ENCODE measurements at places on chromosomes 7 and 10. TPM values are rescaled to one million over a fixed set of nuclear protein-coding genes. Genes with fewer than 3 reads are reported as not detected.

Gene LDB1
- polyA plus RNA-seq, result 45.5 TPM

Gene LBX1
- polyA plus RNA-seq, result not detected

Gene POU6F2
- 0.86 TPM for polyA plus RNA-seq

DNA sequence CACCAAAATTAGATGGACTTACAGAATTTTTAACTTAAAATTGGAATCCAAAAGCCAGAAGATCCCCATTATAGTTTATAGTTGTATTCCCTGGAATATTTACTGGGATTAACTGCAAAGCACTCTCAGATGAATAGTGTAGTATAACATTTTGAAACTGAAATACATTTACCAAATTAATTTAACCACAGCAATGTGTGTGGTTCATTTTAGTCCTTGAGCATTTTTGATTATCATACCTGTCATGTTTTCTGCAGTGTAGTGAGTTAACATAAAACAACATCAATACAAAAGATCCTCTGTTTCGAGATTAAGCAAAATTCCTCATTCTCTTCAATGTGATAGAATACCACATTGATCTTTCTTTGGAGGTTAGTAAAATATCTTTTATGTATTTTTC, 3.7 kb downstream of the VIM start:
- no peak for DNase-seq

Gene BLNK
- polyA plus RNA-seq, result 0.59 TPM

DNA sequence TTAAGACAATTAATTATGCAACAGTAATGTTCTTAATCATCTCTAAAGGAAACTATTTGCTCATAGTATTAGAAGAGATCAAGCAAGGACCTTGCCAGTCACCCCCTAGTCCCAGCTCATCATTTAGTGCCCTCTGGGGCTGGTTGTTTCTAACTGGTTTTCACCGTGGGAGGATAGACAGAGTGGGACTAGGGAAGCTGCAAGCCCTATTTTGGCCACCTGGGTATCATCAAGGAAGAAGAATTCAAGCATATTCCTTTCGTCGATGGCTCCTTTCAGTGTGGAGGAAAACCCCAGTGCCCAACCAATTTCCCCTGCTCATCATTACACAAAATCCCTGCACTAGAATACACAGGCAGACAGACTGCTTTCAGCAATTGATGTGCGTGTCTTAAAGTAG, 30.6 kb upstream of the FGFR2 start:
- no peak for DNase-seq

DNA sequence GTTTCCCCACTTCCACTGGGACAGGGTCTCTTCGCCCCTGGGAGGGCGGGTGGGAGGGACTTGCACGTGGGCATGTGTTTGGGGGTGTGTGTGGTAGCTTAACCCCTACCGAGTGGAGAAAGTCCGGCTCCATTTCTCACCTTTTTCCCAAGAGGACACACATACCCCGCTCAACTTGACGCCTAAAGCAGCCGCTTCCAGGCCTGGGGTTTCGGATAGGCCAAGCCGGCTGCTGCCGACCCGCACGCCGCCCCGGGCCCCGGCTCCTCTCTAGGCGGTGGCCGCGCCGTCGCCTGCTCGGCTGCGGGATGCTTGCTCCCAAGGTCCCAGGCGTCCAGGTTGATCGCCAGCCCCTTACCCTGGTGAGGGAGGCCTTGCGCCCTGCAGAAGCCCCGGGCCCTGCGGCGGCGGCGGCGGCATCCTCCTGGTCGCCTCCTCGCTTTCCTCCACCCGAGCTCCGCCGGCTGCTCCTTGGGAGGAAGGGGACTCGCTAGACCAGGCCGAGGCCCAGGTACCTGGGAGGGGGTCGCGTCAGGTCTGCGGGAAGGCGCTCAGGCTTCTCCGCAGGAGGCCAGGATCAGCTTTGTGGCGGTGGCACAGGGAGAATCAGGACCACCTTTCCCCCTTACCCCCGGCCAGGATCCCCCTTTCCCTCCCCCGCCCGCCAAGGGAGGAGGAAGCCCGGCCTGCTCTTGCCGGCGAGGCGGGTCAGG, 3.2 kb upstream of the GATA3 start:
- no peak for DNase-seq

Gene SLC16A12
- polyA plus RNA-seq, result 2.7 TPM

Gene CYP2C8
- polyA plus RNA-seq, result 0.11 TPM

Gene SPDYE9
- not detected for polyA plus RNA-seq

Gene PON1
- not detected for polyA plus RNA-seq

DNA sequence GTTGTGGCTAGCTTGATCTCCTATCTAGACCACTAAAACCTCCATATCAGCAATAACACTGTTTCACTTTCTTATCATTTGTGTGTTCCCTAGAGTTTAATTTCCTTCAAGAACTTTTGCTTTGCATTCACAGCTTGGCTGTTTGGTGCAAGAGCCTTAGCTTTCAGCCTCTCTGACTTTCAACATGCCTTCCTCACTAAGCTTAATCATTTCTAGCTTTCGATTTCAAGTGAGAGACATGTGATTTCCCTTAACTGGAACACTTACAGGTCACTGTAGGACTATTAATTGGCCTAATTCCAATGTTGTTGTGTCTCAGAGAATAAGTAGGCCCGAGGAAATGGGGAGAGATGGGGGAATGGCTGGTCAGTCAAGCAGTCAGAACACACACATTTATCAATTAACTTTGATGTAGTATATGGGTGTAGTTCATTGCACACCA, 10.6 kb upstream of the BPGM start:
- DNase-seq, result no peak

- no peak for DNase-seq
Measured at GRCh38 chr10:95637911-95638310, 18.6 kb downstream of the ALDH18A1 start.

DNA sequence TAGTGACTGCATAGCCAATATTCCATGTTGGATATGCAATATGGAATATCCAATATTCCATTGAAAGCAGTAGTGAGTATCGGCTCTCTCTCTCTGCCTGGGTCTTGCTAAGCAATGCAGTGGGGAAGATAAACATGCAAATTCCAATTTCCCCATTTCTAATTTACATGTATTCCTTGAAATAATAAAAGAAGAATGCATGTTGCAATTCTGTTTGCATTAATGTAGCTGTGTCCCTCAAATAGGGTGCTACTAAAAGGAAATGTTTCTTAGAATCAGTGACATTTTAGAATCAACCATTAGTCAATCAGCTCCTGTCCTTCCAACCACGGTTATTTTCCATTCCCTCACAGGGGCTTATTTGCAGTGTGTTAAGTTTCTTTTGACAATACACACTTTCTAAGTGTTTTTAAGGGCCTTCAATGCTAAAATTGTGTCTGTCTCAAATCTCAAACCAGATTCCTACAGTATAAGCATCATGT, 46.7 kb downstream of the AFAP1L2 start:
- DNase-seq, result no peak

GRCh38 chr7:90411510-90411909, 8.2 kb downstream of the CLDN12 start:
- no peak for DNase-seq

GRCh38 chr7:22013711-22014110, 68.0 kb upstream of the CDCA7L start:
- no peak for DNase-seq

Gene ASCC1
- 26.0 TPM for polyA plus RNA-seq

Gene MUC3A
- polyA plus RNA-seq, result 0.63 TPM

- no peak for DNase-seq
Measured at GRCh38 chr7:142299237-142299781, 41.5 kb upstream of the PRSS58 start.

DNA sequence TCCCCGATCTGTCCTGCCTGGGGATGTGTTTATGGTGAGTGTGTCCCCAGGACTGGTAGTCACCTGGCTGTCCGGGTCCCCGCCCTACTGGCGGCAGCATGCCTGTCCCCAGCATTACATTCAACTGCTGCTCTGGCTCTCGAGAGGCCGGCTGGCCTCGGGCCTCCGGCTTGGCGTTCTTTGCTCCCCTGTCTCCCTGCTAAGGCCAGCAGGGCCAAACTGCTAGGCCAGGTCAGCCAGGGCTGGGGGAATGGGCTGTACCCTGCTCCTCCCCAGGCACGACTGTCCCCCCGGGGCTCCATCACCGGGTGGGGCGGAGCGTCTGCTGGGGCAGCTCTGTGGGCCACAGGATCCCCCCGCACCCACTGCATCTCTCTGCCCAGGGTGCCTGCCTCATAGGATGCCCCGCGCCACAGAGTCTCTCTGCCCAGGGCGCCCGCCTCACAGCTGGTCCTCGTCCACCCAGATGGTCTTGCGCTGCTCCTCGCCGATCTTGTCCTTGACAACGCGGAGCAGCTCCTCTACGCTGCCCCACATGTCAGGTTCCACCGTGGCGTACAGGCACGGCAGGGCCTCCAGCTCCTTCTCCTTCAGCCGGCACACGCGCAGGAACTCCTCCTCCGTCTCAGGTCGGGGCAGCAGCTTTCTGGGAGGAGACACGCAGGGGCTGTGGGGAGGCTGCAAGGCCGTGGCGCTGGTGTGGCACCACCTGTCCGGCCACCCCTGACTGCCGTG, 62.3 kb upstream of the GNA12 start:
- DNase-seq, result no peak

GRCh38 chr7:31494421-31494820, 19.5 kb upstream of the ITPRID1 start:
- no peak for DNase-seq

DNA sequence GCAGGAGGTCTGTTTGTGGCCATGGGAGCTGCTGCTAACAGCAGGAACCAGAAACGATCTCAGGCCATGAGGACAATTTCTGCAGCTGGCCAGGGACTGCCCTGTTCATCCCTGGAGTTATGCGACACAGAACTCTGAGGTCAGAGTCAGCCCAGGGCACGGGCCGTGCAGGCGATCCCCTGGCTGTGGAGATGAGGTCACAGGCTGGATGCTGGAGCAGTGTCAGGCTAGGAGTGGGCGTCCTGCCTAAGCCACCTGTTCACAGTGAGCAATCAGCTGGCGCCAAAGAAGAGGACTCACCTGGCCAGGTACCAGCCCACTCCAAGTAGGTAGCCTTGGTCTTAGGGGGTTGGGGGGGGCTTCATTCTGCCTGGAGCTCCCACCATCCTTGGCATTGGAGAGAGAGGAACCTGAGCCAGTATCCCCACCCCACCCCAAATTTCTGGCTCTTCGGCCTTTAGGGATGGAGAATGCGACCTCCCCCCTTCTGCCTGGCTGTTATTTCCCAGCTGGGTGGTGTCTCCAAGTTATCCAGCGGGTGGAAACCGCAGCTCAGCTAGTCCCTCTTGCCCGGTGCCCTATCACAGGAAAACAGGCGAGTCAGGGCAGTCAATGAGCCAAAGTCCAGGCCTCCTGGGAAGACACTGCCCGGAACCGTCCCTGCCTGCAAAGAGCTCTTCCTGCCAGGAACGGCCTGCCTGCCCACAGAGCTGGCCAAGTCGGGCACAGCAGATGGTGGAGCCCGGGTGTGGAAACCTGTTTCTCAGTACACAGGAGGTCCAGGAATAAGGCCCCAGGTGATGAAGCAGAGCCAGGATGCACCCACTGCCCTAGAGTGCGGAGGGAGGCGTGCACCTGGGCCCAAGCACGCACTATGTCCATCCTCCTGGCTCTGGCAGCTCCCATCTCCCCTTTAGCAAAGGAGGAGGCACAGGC, 1.8 kb upstream of the TTYH3 start:
- DNase-seq, result no peak

DNA sequence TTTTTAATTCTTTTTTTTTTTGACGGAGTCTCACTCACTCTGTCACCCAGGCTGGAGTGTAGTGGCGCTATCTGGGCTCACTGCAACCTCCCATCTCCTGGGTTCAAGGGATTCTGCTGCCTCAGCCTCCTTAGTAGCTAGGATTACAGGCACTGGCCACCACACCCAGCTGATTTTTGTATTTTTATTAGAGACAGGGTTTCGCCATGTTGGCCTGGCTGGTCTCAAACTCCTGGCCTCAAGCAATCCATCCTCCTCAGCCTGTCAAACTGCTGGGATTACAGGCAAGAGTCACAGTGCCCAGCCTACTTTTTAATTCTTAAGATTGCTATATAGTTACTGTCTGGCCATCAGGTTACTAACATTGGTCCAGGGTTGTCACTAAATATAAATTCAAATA, 59.6 kb downstream of the ZNF277 start:
- no peak for DNase-seq

Gene ACTR3C
- polyA plus RNA-seq, result 4.2 TPM

- no peak for DNase-seq
Measured at GRCh38 chr10:79331709-79332108, 15.6 kb upstream of the PPIF start.

DNA sequence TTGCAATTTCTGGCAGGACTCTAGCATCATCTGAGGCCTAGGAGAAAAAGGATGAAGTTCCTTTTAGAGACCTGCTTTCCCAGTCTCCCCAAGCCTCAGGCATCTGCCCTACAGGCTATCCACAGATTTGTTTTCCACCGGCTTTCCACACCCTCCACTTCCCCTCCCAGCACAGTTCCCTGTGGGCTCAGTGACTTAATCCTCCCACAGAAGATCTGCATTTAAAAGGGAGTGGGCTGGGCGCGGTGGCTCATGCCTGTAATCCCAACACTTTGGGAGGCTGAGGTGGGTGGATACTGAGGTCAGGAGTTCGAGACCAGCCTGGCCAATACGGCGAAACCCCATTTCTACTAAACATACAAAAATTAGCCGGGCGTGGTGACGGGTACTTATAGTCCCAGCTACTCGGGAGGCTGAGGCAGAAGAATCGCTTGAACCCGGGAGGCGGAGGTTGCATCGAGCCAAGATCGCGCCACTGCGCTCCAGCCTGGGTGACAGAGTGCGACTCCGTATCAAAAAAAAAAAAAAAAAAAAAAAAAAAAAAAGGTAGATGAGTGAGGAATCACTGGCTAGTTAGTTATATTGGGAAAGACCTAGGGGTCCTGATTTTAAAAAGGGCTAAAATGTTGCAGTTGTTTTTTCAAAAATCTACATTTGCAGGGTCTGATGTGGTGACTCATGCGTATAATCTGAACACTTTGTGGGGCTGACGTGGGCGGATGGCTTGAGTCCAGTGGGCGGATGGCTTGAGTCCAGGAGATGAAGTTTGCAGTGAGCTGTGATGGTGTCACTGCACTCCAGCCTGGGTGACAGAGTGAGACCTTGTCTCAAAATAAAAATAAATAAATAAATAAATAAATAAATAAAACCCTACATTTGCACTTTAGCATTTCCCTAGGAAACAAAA, 119.5 kb downstream of the BAMBI start:
- DNase-seq, result peak; percentile 89

GRCh38 chr10:89550509-89550908, 15.1 kb upstream of the SLC16A12 start:
- DNase-seq, result peak; percentile 64

DNA sequence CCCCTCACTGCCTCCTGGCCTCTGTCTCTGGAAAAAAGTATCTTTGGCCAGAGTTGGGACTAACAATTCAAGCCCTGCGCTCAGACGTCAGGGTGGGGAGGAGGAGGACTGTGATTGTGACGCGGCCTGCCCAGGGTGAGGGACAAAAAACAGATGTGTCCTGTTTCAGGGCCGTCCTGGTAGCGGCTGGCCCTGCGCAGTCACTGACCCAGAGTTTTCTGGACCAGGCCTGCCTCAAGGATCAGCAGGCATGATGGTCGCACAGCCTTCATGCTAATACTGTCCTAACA, 110.1 kb downstream of the CYTH3 start:
- DNase-seq, result peak; percentile 91

GRCh38 chr10:32402499-32402898, 43.4 kb upstream of the CCDC7 start:
- no peak for DNase-seq

Measured in right cardiac atrium (tissue), 5 donors.